ENCODE measurements at places on chromosomes 1 and 21.

DNA sequence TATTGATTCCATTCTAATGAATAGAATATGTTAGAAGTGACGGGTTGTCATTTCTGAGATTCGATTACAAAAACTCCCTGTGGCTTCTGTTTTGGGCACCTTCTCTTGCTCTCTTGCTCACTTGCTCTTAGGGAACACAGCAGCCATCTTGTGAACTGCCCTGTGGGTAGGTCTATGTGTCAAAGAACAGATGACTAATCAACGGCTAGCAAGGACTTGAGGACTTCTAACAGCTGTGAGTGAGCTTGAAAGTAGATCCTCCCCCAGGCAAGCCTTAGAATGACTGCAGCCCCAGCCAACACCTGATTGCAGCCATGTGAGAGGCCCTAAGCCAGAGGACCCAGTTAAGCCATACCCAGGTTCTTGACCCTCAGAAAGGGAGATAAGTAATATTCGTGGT lies 49.3 kb downstream of the AZIN2 start:
- no peak for DNase-seq

DNA sequence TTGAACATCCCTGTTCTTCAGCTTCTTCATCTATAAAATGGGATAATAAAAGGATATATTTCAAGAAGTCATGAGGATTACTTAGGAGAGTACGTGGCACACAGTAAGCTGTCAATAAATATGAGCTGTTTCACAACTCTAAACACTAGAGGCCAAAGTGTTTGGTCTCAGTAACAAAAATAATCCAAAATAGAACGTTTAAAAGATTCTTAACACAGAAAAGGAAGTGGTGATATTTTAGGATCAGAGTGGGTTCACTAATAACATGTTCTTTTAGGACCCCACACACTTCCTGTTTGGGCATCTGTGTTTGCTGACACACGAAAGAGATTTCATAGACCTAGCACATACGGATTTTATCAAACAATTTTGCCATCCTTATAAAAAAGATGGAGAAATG lies 32.9 kb downstream of the TNFSF18 start:
- DNase-seq, result no peak

DNA sequence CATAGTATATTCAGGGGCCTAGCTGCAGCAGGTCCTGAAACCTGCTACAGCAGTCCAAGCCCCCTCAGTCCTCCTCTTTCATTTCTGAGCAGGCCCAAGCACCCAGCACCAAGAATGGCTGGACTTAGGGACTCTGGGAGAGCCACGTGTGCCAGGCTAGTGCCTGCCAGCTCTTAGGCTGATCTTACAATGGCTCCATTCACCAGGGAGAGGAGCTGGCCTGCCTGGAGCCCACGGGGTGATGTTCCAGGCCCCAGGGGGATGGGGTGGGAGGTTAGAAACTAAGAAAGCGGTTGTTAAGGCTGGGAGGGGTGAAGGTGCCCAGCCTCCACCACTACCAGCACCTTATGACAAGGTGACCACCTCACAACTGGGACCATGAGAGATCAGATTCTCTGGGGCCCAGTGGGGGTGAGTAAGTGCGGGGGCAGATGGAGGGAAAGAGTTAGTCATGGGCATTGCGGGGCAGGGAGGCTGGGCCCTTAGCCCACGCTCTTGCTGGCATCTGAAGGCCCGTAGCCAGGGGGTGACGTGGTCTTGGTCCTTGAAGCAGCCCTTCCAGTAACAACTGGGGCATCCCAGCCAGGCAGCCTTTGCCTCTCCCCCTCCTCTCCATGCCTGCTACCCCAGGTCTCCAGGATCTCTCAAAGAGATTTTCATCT lies 30.3 kb upstream of the CLIC4 start:
- no peak for DNase-seq

GRCh38 chr1:159752135-159752580 lies 28.6 kb upstream of the DUSP23 start:
- no peak for DNase-seq

GRCh38 chr1:172142324-172142723 lies 278.2 kb upstream of the C1orf105 start:
- DNase-seq, result no peak

Data from cortex of kidney (tissue), 1 donor.